ENCODE measurements at places on chromosomes 12 and 14.
A peak's percentile ranks its signal among the peaks of the same experiment; 100 is the strongest.

- peak; percentile 32 for DNase-seq
Measured at GRCh38 chr12:124680863-124681778, 113.7 kb upstream of the NCOR2 start.

GRCh38 chr12:130070126-130070611 lies 92.1 kb upstream of the FZD10 start:
- DNase-seq, result no peak

DNA sequence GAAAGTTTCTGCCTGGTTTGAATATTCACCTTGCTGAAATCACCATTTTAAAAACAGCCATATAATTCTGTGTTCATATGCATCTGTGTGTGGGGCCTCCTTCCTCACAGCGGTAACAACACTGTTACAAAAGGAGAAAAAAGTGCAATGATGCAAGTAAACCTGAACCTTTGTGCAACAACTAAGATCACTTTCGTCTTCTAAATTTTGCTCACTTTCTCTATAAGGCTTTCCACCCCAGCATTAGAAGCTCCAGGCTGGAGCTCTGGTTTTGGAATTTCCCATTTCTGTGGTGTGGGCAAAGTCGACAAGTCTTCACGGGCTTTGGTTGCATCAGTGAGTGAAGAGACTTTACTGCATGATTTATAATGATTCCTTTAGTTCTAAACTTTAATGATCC lies 18.4 kb downstream of the FGD6 start:
- no peak for DNase-seq

DNA sequence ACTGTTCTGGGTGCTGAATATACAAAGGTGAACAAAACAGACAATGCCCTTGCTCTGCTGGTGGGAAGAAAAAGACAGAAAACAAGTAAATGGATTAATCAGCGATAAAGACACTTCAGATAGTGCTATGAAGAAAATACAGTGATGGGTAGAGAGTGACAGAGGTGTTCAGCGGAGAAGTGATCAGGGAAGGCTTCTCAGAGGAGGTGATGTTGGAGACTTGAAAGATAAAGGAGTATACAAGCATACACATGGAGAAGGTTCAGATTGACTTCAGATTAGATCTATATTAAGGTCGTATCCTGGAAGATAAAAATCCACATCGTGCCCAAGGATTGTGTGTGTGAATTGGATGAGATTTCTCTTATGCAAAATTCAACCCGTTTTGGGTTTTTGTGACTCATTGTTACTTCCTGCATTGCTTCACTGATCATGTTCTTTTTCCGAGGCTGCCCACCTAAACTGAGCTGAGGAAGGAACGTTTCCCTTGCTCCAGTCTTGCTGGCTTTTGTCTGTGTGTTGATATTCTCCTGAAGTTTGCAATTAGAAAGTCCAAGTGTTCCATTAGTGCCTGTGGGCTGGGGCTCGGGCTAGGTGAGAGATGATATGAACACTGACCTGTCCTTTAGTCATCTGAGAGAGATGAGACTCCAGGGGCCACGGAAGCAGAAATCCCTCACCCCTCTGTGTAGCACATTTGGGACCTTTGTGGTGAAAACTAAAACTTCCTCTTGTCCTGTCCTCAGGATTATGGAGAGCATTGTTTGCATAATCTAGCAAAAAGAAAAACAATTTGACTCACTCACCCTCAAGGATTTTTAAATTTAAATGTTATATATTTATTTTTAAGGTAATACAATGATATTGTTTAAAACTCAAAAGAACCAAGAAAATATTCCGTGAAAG lies 27.6 kb downstream of the PLXNC1 start:
- no peak for DNase-seq

DNA sequence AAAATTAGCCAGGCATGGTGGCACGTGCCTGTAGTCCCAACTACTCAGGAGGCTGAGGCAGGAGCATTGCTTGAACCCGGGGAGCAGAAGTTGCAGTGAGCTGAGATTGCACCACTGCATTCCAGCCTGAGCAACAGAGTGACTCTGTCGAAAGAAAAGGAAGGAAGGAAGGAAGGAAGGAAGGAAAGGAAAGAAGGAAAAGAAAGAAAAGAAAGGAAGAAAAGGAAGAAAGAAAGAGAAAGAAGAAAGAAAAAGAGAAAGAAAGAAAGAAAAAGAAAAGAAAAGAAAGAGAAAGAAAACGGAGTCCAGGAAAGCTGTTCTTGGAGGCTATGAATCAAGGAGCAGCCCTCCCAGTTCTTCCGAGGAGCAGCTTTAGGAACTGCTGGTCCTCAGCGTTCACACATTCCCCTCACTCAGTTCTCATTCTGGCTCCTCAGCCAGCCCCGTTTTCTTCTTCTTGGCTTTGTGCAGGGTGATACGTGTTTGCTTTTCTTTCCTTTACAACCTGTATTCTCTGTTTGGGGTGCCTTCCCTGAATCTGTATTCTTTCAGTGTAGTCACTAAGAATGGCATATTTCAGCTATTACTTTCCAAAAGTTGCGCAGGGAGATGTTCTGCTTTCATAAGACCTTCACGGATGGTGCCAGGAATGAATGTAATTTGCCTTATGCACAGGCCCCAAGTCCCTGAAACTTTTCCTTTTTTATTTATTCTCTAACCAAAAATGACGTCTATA lies 12.2 kb downstream of the FBXL14 start:
- DNase-seq, result no peak

DNA sequence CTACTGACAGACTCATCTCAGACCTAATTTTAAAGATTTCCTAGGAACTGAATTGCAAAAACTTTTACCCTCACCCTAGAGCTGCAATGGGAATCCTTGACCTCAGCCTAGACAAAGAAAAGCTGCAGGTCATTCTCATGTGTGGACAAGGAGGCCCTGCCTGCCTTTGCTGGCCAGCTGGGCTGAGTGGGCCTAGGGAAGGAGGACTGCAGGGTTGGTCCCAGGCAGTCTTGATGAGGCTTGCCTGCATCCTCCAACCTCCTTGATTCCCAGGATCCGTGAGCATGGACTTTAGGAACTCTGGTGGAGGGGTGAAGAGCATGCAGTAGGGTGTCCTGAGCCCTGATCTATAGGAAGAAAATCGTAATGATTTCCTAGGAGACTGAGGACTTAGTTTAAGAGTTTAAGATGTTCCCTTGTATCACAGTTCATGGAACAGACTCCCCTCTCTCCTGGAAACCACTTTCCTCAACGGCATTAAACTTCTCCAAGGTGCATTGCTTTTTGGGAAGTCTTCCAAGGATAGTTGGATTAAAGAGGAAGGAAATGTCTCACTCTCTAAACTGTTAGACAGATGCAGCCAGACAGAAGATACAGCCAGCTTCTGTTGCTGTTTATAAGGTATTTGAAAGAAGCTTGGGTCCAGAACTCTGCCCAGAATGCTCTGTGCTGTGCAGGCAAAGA lies 55.4 kb upstream of the DDX11 start:
- DNase-seq, result no peak

DNA sequence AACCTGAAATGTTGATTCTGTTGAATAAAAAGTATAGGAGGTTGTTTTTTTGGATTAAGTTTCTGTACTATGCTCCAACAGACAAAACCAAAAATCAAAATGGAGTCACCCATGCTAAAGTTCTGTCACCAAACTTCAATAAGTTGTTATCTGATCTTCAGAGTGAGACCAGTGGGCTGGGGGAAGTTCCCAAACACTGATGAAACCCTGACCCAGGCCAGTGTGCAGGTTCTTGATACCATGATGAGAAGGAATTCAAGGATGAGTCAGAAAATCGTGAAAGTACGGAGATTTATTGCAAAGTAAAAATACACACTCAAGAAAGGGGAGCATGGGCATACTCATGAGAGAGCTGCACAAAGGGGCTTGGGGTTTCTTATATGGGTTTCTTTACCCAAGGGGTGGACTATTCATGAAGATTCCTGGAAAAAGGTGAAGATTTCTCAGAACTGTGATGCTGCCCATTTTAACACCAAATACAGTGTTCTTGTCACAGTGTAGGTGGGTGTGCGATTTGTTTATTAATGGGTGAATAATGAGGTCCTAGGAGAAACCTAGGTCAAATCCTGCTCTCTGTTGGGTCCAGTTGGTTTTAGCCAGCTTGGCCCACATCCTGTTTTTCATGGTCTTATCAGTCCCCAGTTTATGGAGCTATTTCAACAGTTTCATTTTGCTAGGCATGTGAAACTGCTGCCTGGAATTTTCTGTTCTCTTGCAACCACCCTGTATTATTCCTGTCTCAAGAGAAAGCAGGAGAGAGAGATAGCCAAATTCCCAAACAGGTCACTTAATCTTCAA lies 27.5 kb upstream of the DENND5B start:
- DNase-seq, result no peak

DNA sequence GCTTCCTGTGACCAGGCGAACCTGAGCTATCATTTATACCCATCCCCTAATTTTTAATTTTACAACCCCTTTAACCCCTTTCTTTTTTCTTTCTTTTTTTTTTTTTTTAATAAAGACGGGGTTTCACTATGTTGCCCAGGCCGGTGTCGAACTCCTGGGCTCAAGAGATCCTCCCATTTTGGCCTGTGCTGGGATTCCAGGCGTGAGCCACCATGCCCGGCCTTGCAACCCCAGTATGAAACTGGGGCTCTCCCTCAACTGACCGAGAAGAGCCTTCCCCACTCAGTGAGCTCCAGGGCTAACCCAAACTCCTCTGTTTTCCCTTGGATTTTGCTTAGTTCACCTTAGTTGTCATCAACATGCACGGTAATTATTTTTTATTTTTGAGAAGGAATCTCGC lies 992 bp downstream of the CPSF2 start:
- no peak for DNase-seq

GRCh38 chr14:74502236-74503019 lies 8.9 kb downstream of the ISCA2 start:
- no peak for DNase-seq

DNA sequence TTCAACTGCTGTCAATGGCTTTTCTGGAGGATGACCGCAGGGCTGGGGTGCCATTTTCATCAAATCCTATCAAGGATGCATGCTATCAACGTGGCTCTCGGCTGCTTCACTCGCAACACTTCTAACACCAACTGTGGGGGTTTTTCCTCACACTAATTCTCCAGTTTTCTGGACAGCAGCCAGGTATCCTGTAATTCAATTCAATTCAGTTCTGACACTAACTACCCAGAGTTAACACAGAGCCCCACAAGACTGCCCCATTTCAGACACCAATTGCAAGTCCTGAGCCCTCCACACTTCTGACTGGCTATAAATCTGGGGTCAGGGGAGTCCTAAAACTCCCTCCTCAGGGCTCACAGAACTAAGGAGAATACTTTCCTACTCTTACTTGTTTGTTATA lies 55.3 kb upstream of the TMCC3 start:
- no peak for DNase-seq

- DNase-seq, result no peak
Measured at GRCh38 chr12:17414596-17414995, 675.4 kb downstream of the RERGL start.

GRCh38 chr12:88580051-88580871 lies at the start of gene KITLG:
KITLG (minus strand) TSS chr12:88580471; CDS start chr12:88580278, 193 bp downstream.
- no peak for DNase-seq

GRCh38 chr12:5480218-5480937 lies 48.5 kb downstream of the NTF3 start:
- no peak for DNase-seq

DNA sequence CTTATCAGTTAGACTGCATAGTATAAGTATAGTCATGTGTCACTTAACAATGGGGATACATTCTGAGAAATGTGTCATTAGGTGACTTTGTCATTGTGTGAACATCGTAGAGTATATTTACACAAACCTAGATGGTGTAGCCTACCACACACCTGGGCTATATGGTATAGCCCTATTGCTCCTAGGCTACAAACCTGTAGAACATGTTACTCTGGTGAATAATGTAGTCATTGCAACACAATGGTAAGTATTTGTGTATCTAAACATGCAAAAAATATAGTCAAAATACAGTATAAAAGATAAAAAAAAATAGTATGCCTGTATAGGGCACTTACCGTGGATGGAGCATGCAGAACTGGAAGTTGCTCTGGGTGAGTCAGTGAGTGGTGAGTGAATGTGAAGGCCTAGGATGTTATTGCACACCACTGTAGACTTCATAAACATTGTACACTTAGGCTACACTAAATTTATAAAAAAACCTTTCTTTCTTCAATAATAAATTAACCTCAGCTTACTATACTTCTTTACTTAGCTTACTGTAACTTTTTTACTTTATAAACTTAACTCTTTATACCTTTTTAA lies 40.3 kb upstream of the ANKS1B start:
- DNase-seq, result no peak

- DNase-seq, result no peak
Measured at GRCh38 chr14:100835548-100836310, 9.8 kb downstream of the MEG3 start.

- no peak for DNase-seq
Measured at GRCh38 chr12:113467142-113467501, 4.5 kb downstream of the LHX5 start.

GRCh38 chr12:89597770-89598169 lies 71.9 kb upstream of the POC1B start:
- DNase-seq, result no peak

GRCh38 chr12:54032627-54033100 lies at the start of gene HOXC5:
HOXC5 (plus strand) TSS chr12:54033050; CDS start chr12:54033123, 73 bp downstream.
- DNase-seq, result peak; percentile 72

- DNase-seq, result peak; percentile 68
Measured at GRCh38 chr12:12927211-12928079, 24.5 kb downstream of the GPRC5D start.

DNA sequence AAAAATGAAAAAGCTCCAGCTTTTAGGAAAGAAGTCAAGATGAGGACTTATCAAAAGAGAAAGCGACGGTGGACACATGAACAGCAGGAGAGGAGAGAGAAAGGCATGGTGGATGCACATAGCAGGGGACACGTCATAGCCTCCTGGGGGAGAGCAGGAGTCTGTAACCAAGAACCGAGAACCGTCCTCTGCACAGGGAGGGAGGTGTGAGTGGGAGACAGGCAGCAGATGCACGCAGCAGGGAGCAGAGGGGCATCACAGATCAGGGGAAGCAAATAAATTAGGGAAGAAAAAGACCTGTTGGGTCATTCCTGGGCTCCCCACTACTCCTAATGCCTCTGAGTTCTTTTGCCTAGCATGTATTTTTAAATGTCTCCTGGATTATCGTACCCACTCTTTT lies 138.1 kb upstream of the RMST start:
- DNase-seq, result no peak

DNA sequence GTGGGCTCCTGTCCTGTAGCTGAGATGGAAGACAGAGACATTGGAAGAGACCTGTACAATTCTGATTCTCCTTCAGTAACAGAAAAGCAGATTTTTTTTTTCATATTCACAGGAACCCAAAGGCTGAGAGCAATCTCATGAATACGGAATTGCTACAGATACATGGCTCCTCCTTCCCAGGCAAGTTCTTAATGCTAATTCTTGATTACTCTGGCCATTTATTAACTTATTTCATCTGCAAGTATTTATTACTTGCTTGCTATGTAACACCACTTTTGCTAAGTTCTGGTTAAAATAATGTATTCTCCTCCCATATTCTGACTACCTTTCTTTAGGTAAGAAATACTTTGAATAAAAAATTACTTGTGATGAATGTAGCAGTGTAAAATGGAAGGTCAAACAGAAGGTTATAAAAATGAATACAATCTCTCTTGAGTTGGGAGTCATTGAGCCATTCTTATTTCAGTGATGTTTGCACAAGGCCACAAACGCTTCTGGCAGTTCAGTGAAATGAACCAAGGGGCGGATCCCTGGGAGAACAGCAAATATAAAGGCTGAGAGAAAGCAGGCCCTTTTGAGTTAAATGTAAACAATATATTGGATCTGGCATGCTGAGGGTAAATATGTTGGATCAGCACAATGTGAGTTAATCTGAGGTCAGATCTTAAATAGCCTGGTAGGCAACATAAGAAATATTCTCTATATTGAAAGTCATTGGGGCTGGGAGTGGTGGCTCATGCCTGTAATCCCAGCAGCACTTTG lies 37.6 kb downstream of the MUCL1 start:
- no peak for DNase-seq
